ENCODE measurements at places on chromosomes 1 and 21. TPM values are rescaled to one million over a fixed set of nuclear protein-coding genes. Genes with fewer than 3 reads are reported as not detected.

DNA sequence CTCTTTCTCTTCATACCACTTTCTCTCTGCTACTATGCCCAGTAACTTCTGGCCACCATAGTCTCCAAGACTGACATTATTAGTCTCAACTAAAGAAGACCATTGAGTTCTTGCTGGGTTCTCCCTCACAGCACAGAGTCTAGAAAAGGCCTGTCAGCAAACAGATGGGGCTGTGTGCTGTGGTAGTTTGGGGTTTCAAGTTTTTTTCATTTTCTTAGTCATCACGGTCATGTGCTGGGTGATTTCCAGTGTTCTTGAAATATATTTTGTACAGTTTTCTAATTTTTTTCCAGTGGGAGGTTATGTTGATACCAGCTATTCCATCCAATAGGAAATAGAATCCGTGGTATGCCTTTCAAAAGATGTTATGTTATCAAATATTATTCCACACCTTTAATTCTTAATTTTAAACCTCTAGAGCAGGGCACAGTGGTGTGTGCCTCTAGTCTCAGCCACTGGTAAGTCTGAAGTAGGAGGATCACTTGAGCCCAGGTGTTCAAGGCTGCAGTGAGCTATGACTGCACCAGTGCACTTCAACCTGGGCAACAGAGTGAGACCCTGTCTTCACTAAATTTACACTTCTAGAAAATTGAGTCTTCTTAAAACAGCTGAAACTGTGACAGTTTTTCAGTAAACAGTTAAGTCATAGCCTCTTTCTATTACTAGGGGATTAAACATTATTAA lies 8.3 kb downstream of the CFHR2 start:
- no peak for DNase-seq

DNA sequence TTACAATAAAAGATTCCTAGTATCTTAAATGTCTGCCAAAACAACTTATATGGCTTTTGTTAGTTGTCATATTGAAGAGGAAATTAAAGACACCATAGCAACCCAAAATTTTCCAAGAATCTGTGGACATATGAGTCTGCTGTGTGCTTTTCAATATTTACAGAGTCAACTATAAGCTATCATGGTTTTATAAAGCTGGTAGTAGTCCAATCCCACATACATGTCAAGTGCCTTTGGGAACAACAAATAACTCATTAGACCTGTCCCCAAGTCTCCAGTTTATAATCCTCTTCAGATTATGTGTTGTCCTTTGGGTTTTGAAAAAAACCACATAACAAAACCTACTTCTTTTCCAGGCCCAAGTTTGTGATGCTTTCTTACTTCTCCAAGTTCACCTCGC lies 293.8 kb upstream of the USP25 start:
- no peak for DNase-seq

GRCh38 chr1:41835485-41835884 lies 83.2 kb downstream of the HIVEP3 start:
- DNase-seq = no peak

- DNase-seq = no peak
Measured at GRCh38 chr1:199218065-199218464, 579.2 kb downstream of the PTPRC start.

The IGSF5 gene
- 3.2 TPM for total RNA-seq

- no peak for DNase-seq
Measured at GRCh38 chr1:115286431-115287205, 51.4 kb downstream of the NGF start.

The LHX8 gene
- not detected for total RNA-seq

GRCh38 chr1:59903141-59903754 lies 23.3 kb downstream of the CYP2J2 start:
- no peak for DNase-seq

The CD53 gene
- total RNA-seq = 17.2 TPM

The LORICRIN gene
- not detected for total RNA-seq

- DNase-seq = no peak
Measured at GRCh38 chr1:34188418-34188817, 11.7 kb downstream of the C1orf94 start.

- no peak for DNase-seq
Measured at GRCh38 chr1:63049135-63049534, 265.2 kb downstream of the ATG4C start.

The CPT2 gene
- 37.7 TPM for total RNA-seq
